Thyroid gland (tissue), 4 donors: ENCODE measurements at places on chromosomes 12 and 14. TPM values are rescaled to one million over a fixed set of nuclear protein-coding genes. Genes with fewer than 3 reads are reported as not detected.
A peak's percentile ranks its signal among the peaks of the same experiment; 100 is the strongest.

Gene LRTM2
- total RNA-seq, result not detected

Gene CCDC38
- total RNA-seq, result 0.67 TPM

Gene OR4K2
- not detected for total RNA-seq

Gene SOS2
- total RNA-seq, result 43.4 TPM

Gene LRP1-AS
- total RNA-seq, result not detected

Gene TAS2R30
- 26.2 TPM for total RNA-seq

Gene TSPAN19
- total RNA-seq, result not detected

Gene VDR
- total RNA-seq, result 4.0 TPM

Gene KRT71
- total RNA-seq, result not detected

DNA sequence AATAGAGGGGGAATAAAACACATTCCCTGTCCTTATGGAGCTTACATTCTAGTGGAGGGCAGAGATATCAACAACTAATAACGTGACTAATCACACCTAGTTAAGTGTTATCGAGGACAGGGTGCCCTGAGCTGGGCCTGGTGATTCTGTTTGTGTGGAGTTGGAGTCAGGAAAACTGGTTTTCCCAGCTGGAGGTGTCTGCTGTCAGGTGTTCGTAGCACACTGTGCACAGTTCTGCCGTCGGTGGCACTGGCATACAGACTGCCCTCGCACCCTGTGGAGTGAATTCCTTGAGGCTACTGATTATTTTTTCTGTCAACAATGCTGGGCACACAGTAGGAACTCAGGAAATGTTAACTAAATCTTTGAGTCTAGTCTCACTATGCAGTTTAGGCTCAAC is 900 bp upstream of the MTERF2 start:
- peak; percentile 40 for DNase-seq

DNA sequence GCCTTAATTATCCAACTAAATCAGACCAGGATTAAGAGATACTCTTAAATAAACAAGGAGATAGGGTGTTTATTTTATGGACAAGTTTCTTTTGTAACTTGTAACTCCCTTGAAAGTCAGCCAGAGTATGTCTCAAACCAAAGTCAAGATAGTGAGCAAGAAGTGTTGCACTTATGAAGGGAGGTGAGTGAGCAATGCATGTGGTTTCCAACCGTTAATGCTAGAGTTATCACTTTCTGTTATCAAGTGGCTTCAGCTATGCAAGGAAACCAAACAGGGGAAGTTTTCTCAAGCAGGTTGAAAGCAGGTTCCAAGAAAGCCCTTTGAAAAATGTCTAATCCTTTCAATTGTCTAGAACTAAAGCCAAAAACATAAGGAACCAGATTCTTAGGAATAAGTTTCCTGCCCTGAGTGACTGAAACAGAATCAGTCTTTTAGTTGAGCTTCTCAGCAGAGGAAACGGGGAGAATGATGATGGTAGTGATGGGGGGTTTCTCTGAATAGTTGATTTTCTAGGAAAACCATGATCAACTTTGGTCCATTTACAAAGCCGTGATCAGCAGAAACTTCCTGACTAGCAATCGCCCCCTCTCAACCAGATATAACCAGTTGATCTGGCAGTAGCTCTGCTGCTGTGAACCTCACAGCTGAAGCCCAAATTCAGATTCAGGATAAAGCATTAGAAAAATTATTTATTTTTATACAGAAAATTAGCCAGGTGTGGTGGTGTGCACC is 128.4 kb downstream of the DAD1 start:
- peak; percentile 24 for DNase-seq

- no peak for DNase-seq
Measured at GRCh38 chr12:114477989-114478395, 72.0 kb upstream of the TBX5 start.

DNA sequence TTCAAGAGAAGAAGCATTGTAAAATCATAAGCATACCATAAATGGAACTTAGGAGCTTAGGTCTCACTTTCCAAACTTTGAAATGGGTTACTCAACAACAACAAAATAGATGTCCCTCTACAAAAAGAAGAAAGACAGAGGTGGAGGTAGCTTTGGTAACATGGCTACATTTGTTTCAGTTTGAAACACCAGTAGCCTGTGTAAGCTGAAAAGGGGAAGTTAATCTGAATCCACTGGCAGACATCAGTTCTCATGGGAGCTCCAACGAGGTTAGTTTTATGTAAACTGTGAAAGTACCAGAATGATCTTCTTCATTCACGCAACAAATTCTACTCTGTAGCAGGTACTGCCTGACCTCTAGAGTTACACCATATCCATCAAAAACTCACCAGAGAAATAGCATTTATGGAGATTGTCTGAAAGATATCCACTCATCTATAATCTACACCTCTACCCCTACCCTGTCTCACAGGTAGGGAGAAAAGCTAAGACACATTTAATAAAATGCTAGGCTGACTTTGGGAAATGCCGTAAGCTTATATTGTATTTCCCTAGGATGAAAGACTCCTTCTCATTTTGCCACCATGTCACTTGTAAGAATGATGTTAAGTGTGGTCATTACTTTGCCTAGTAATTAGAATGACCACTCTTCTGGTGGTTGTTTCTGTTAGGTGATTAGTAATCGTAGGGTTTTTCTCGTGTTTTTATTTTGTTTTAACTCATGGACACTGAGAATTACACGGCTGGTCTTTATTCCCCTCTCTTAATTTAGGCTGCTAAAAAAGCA is 224.1 kb downstream of the ASCL1 start:
- DNase-seq, result no peak

GRCh38 chr12:109459247-109459646 is 17.9 kb downstream of the KCTD10 start:
- DNase-seq, result no peak

- DNase-seq, result peak; percentile 79
Measured at GRCh38 chr12:32549675-32550079, 129.4 kb upstream of the DNM1L start.

DNA sequence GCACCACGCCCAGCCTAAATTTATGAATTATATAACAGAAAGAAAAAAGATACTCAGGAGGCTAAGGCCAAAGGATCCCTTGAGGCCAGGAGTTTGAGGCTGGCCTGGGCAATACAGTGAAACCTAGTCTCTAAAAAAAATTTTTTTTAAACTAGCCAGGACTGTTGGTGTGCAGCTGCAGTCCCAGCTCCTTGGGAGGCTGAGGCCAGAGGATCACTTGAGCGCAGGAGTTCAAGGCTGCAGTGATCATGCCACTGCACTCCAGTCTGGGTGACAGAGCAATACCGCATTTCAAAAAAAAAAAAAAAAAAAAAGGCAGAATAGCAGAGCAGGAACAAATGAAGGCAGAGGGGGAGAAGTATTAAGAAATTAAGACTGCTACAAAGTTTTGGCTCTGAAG is 2.6 kb upstream of the PSMA6 start:
- DNase-seq, result no peak

GRCh38 chr14:37708481-37708880 is 113.1 kb downstream of the TTC6 start:
- no peak for DNase-seq

DNA sequence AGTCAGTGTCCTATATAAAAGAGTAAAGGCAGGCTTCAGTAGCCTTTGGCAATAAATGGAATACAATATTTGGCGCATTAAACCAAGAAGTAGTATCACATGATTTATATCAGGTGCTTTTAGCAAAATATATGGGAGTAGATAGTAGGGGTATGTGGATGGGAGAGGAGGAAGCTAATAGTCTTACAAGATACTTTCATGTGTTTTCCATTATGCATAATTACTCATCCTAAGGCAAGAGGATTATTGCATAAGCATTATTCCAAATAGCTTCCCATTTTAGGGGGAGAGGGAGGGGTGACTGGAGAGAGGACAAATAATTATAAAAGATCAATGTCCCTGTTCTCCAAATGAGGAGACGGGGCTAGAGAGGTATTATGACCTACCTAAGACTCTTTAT is 104.3 kb downstream of the DUSP6 start:
- DNase-seq, result no peak

GRCh38 chr12:66693901-66694513 is 15.1 kb upstream of the GRIP1 start:
- peak; percentile 11 for DNase-seq

DNA sequence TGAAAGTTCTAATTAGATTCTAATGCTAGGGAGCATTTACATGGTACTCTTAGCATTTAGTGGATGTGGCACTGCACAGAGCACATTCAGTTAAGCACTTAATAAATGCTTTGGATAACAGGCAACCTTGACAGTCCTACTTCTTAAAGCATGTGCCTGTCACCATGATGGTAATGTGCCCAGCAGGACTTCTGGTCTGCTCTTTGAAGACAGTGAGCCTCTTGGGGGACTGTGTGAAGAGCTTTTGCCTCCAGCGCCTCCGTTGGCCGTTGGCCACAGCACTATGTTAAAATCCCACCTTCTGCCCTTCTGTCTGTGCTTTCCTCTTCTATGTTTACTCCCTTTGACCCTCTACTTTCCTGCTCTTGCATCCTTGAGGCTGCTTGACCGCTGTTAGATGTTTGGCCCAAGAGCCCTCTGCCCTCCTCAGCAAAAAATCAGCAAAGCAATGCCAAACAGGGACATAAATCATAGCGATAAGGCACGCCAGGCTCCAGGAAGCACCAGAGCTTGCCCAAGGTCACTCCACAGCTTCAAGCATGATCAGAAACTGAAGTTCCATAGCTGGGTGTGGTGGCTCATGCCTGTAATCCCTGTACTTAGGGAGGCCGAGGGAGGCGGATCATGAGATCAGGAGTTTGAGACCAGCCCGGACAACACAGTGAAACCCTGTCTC is 8.3 kb downstream of the CDKL1 start:
- DNase-seq, result no peak

DNA sequence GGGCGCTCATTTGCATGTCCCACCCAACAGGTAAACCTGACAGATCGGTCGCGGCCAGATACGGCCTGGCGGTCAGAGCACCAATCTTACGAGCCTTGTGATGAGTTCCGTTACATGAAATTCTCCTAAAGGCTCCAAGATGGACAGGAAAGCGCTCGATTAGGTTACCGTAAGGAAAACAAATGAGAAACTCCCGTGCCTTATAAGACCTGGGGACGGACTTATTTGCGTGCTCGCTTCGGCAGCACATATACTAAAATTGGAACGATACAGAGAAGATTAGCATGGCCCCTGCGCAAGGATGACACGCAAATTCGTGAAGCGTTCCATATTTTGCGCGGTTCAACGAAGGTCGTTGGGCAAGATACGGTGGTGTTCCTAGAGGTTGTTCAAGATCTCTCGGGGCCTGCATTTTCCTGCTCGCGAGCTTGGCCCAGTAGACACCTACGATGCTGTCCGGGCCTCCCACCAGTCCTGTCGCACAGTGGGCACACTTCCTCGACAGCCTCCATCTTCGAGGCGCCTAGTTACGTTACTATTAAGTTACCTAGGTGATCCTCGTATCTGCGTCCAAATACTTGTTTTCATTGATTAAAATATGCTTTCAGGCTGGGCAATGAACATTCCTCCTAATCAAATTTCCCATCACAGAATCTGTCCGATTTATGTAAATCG is at the start of gene RNU6-7:
RNU6-7 (plus strand) TSS at position 230 of the 675 bp plus-strand sequence.
- DNase-seq, result peak; percentile 36

DNA sequence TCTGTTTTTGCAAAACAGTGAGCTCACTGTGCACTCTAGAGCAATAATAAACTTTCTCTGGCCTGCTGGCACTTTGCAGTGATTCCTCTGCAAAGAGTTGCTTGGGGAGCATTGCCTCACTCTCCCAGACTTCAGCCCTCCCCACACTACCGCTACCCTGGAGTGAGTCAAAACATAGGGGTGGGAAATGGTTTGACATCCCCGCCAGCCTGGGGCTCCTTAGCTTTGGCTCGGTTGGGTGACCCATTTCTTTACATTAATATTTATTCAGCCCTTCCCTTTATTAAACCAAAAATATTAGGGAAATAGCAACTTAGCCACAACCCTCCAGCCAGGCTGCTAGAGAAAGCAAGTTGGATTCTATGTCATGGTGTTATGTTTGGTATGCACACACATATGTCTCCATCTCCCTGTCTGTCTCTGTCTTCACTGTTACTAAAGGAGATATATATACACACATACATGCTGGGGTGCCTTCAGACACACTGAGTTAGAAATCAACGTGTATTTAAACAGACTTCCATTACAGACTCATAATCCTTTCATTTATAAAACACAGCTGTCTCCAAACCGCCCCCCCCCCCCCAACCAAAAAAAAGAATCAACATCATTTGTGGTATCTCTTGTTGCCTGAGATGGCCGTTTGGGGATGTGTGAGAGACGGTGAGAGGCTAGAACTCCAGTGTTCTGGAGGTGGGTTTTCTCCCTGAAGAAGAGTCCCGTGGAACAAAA is 3.4 kb upstream of the IRF2BPL start:
- peak; percentile 39 for DNase-seq

DNA sequence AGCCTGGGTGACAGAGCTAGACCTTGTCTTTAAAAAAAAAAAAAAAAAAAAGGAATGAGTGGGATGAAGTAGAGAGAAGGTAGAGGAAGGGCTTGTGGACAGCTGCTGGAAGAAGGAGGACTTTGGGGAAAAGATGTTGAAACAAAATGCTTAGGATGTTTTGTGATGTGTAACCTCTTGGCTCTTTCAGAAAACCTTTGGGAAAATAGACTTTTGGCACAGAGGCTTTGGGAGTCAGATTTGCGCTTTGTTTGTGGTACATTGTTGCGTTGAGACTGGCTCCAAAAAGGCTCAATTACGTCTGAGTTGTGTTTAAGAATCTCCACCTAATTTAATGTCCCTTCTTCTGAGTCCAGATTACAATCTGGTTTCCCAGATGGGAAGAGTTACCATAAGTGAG is 32.9 kb upstream of the SPTLC2 start:
- DNase-seq, result no peak

- no peak for DNase-seq
Measured at GRCh38 chr14:60196291-60196690, 31.1 kb upstream of the DHRS7 start.

DNA sequence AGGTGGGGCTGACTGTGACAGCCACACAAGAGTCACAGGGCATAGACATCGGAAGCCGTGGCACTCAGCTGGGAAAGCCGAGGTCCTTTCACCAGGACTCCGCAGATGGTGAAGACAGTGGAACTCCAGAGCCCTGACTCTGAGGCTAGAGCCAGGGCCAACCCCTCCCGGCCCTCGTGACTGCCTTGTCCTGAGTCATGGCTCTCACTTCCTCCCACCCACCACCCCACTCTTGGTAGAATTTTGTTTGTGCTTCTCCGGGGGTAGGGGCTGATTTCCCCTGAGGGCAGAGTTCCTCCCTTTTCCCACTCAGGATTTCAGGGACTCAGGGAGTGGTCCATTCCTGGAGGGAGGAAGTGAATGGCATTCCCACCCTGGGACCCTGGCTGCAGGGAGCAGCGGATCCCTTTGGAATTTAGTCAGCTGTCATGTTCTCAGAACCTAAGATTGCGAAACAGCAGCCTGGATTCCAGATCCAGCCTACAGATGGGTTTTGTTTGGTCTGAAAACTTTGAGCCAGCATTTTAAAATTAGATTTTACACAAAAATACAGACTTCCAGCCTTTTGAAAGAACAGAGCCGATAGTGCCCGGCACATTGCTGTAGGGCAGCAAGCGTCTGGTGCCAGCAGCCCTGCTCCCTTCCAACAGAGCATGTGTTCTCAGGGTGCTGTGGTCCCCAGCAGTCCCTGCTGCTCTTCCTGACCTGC is 50.7 kb downstream of the TPCN1 start:
- DNase-seq, result no peak

DNA sequence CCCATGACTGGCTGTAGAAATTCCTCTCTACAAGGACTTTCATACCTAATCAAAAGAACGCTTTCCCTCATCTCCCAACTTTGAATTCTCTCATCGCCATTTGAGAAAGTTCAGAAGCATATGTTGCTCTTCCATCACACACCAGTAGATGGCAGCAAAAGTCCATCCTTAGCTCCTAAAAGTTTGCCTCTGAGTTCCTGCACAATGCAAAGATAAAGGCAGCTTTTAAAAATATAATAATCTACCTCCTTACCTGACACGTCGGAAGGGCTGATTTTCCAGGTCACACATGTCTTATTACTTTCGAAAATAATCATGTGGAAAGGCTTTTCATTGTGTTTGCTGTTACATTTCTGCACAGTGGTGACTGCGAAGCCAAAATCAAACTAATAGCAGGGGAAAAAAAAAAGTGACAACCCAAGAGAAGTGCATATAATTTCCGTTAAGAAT is 456.7 kb upstream of the SEL1L start:
- DNase-seq, result peak; percentile 48
